ENCODE measurements at places on chromosomes 12 and 14.

GRCh38 chr12:44240186-44240585 is 404.3 kb downstream of the TMEM117 start:
- DNase-seq: no peak

DNA sequence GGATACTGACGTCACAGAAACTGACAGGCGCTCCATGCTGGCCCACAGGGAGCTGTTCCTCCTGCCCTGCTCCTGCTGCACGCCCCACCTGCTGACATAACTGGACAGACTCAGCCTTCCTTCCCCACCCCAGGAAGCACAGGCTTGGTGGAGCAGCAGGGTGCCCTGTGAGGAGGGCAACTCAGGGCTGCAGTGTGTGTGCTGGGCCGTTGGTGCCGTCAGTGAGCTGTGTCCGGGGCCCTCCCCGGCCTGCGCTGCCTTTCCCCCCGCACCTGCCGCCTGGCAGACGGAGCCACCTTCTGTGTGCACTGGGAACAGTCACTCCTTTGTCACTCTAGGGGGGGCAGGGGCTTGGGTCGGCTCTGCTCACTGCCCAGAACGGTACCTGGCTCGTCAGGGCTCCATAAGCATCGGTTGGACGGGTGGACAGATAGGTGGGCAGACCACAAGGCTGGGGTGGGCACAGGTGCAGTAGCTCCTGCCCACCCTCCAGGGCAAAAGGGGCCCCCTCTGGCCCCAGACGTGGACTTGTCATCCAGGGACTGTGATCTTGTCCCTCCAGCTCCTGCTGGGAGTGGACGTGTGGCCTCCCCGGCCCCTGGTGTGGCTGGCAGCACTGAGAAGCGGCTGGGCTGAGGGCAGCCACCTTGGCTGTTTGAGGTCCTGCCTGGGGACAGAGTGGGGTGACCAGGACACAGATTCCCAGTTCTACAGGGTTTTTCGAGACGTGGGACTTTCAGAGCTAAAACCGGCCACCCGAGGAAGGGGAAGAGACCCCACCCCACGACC is 32.8 kb downstream of the FBRSL1 start:
- DNase-seq: no peak

DNA sequence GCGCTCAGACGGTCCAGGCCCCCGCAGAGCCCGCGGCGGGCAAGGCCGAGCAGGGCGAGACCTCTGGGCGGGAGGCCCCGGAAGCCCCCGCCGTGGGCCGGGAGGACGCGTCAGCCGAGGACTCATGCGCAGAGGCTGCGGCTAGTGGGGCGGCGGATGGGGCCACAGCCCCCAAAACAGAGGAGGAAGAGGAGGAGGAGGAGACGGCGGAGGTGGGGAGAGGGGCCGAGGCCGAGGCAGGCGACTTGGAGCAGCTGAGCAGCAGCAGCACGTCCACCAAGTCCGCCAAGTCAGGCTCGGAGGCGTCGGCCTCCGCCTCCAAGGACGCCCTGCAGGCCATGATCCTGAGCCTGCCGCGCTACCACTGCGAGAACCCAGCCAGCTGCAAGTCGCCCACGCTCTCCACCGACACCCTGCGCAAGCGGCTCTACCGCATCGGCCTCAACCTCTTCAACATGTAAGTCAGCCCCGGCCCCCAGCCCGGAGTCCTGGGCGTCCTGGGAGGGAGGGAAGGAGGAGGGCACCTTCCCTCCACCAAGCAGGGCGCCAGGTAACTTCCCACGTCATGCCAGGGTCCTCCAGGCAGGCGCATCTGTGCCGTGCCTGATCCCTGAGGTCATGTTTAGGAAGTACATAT is 72.4 kb downstream of the IQSEC3 start:
- DNase-seq: no peak

DNA sequence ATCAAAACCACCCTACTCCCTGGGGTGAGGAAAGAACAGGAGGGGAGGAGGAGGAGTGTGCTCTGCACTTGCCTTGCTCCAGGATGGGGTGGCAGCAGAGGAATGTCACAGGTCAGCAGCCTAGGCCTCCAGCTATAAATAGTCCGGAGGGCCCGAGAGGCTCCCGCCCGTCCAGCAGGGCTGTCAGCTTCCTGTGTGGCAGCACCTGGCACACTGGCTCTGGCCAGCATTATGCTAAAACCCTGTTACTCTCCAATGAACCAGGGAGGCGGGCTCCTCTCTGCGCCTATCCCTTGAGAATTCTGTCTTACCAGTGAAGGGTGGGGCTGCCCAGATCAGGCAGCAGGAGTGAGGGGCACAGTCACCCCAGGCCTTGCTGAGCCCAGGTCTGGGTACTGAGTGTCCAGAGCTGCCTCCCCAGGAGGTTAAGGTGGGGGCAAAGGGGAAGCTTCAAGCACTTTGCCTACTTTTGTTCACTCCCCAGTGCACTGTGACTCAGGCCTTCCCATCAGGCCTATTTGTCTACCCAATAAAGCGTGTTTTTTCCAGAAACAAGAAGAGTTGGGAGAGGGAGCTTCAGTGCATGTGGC is 1.2 kb upstream of the COX14 start:
- DNase-seq: peak; percentile 28

DNA sequence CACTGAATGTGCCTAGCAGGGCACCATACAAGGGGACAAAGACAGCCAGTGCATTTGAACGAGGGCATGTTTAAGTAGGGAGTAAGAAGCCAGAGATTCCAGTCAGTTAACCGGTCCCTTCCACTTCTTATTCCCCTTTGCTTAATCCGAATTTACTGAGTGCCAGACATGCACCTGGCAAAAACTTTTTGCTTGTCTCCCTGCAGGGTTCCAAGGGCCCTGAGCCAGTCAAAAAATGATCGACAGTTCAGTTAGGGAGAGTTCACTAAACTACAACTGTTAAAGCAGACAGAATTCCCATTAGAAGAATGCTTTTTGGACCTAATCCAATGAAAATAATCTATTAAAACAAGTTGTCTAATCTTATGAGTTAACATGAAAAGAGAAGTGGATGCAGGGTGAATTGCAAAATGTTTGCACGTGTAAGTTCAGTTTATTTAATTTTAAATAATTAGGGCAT is 193.8 kb downstream of the TMTC2 start:
- no peak for DNase-seq

DNA sequence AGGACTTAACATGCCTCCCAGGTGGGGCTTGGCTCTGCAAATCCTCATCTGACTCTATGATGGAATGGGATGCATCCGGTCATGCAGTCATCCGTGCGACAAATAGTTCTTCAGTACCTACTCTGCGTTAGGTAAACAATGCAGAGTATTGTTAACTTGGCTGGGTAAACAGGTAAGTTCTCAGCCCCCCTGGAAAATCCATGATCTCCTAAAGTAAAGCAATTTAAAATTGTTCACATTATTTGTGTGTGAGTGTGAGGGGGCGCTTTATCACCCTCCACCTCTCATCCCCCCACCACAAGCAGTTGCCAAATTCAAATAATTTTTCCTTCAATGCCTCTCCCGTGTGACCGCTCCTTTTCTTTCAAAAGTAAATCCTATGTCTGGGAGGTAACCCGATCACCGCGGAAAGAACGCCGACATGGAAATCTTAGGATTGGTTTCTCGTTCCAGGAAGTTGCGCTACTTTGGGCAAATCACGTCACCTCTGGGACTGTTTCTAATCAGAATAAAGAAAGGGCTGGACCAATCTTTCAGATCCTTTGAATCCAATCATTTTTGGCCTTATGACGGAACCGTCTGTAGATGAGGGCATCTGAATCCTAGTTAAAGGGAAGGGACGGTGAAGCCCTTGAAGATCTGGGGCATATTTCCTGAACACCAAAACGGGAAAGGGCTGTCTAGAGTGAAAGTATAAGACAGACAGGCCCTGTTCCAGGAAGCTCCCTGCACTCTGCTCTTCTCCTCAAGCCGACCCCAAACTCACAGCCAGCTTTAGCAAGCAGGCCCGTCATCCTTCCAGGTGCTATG is 44.0 kb upstream of the SINHCAF start:
- no peak for DNase-seq

GRCh38 chr14:102171173-102172020 is 31.7 kb downstream of the WDR20 start:
- no peak for DNase-seq

DNA sequence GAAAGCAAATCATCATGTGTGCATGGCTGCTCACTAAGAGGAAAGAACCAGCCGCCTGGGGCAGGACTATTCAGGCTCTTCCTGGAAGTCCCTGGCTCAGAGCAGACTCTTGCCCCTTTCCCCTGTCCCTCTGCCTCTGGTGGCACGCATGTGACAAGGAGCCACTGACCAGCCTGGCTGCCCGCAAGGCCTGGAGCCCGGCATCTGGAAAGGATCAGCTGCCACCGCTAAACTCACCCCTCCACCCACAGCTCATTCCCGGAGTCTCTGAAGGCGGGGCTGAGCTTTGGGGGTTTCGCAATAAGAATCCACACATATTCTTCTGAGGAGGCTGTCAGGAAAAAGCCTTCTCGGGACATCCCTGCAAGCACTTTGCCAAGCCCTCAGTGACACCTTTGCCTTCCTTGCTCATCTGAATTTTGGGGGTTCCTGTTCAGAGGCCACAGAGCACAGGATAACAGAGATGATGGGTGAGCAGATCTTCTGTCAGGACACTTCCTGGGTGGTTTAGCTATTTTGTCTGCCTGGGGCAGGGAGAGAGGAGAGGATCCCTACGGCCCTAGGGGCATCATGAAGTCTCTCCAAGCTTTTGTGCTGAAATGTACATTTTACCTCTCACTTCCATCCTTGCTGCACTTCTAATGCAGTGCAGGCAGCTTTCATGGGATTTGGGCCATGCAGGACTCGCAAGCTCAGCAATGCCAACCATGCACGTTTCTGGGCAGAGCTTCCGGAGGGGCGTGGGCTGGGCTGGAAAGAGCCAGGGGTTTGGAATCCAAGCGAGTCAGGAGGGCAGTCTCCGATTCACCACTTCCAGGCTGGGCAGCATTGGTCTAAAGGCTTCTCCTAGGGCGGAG is 124.8 kb upstream of the MAP1LC3B2 start:
- peak; percentile 81 for DNase-seq

- no peak for DNase-seq
These were observed 105.0 kb downstream of the SLC35F4 start for GRCh38 chr14:57760896-57761295.
